ENCODE measurements at places on chromosomes 4 and X.

- DNase-seq: no peak
Measured at GRCh38 chr4:105126311-105127169, 20.1 kb upstream of the TET2 start.

GRCh38 chr4:155505321-155505720, 128.6 kb upstream of the MAP9 start:
- no peak for DNase-seq

- no peak for DNase-seq
Measured at GRCh38 chr4:23441530-23442069, 448.2 kb downstream of the PPARGC1A start.

DNA sequence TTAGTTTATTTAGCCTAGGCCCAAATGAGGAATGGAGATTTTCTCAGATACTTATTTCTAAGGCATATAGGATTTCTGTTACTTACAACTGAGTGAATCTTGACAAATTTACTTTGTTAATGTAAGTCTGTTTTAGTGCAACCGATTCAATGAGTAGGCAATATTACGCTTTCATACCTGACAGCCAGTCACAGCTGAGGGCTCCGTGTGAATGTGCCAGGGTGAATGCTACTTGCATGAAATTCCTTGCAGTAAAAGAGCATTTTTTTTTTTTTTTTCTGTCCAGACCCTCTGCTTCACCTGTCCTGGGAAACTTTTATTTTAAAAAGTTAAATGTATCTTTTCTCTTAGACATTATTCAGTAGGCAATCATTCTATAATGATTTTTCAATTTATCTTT, 1100.0 kb downstream of the FAT4 start:
- no peak for DNase-seq

GRCh38 chr4:15938640-15939039, at the start of gene FGFBP1:
Gene FGFBP1, minus strand, starts transcription at chr4:15938740. Its CDS starts 2,108 bp downstream, at chr4:15936632.
- no peak for DNase-seq

GRCh38 chrX:105822138-105823091, at the start of gene NRK:
Gene NRK, plus strand, starts transcription at chrX:105822539. Its CDS starts 307 bp downstream, at chrX:105822846.
- no peak for DNase-seq

DNA sequence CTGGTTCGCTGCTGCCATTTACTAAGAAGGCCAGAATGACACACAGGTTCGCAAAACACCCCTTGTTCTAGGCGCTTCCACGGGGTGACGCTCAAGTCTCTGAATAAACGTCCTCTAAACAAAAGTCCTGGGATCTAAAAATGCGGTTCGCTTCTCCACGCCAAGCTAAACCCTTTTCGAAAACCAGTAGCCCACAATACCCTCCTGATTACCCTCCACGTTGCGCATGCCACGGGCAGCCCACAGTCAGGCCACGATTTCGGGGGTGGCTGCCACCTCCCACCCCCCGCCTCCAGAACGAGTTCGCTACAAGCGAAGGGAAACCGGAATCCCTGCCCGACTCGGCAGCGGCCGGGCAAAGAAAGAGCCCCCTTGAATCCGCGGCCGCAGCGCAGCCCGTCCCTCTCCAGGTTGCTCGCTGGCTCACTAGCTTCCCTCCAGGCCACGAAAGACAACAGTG, 423 bp downstream of the RPL39 start:
- peak; percentile 72 for DNase-seq

DNA sequence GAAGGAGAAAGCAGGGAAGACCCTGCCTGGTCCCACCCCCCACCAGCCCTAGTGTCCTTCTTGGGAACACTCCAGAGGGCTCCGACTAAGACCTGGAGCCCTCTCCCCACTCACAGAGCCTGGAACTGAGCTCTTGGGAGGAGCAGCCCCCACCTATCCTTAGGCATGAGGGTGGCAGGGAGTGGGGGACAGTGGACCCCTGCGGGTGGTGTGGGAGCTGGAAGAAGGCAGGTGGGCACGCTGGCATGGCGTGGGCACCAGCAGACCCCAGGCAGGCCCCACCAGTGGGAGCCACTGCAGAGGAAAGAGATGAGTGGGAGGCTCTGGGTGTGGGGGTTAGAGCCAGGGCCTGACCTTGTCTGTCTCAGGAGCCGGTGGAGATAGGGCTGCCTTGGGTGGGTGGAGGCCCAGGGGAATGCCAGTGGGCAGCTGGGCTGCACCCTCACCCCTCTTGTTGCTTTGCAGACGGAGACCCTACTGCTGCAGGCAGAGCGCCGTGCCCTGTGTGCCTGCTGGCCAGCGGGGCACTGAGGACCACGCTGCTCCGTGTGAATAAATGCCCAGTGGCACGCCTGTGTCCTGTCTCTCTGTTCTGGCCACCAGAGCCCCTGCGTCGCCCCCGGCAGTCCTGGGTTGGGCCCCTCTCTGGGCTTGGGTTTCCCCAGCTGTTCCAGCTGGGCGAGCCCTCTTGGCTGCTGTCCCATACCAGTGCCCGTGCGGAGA, 15.6 kb upstream of the NAT8L start:
- no peak for DNase-seq

DNA sequence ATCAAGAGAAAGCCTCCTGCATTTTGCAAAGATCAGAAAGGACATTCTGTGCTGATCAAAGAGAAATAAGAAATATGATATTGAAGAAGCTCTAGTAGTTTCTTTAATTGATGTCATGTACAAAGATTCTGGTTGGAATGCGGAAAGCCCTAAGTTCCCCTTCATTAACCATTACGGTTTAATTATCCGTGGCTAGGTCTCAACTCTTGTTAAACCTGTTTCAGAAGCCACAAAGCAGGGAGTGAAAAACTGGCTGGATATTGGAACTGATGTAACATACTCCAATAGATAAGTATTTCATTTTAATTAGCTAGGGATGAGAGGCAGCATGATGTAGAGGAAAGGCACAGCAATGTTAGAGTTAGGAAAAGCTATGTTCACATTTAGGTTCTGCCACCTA, 55.7 kb downstream of the SPANXN3 start:
- DNase-seq: no peak

DNA sequence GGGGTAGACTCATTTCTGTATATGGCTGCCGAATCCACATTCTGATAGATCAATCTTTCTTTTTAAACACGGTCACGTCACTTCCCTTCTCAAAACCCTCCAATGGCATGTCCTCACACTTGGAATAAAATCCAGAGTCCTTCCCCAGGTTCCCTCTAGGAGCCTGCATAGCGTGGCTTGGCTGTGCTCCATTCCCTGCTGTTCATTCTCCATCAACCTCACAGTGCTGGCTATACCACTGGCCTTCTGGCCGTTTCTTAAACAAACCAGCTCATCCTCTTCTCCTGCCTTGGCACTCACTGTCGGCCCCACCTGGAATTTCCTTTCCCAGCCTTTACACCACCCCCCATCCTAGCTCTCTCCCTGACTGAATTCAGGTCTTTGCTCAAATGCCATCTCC, 77.1 kb downstream of the RBM47 start:
- no peak for DNase-seq

GRCh38 chrX:599837-600715, 30.5 kb upstream of the SHOX start:
- DNase-seq: no peak
